ENCODE measurements at places on chromosomes 3 and 15.
A peak's percentile ranks its signal among the peaks of the same experiment; 100 is the strongest.

DNA sequence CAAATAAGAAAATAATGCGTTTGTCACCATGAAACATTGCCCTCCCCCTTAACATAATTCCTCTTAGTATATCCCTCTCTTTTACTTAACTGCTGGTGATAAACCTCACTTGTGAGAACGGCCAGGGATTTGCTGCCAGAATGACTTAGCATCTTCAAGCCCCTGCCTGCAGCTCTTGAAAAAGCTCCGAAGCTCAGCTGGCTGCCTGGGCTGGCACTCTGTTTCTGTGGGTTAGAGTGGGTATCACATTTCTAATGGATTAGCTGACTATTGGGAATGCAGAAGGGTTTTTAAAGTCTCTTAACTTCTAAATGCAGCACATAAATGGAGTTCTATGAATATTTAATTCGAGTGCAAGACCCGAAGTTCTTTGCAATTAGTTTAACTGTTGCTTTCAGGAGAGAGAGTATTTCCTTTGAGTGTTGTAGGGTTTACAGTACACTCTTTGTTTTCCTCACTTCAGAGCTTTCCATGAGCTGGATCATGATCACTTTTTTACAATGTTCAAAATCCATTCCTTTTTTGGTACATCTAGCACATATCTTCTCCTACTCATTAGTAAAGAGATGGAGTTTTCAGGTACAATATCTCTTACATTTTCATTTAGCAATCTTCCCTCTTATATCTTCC, 124.7 kb upstream of the RBMS3 start:
- DNase-seq: no peak

DNA sequence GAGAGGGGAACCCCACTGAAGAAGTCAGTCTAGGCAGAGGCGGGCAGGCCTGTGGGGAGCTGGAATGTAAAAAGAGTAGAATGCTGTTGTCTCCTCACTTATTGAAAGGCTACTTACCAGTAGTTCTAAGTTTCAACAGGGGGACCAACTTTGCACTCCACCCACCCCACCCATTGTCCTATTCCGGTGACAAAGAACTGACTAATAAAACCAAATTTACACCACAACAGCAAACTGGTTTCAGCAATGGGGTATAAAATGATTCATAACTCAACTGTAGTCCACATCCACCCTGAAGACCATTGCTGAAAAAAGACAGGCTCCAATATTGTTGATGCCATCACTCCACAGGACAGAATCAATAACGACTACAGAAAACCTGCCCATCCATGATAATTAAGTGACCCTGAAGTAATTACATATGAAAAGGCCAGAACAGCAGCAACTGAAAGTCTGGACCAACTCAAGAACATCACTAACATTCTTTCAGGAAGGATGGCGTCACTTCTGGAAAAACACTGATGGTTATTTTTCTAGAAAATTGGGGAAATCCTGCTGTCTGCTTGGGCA, 80.2 kb downstream of the ABI3BP start:
- no peak for DNase-seq

DNA sequence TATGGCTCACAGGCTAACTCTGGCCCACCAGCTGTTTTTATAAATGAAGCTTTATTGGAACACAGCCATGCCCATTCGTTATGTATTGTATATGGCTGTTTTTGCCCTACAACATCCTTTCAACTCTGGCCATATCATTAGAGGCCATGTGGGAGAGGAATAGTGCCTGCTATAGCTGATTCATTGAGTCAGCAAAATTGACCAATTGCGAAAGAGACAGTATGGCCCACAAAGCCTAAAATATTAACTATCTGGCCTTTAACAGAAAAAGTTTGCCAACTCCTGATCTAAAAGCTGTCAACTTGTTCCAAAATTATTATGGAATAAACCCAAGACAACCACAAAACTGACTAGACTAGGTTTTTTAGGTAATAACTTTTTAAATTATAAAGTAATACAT, 1.4 kb downstream of the NR1I2 start:
- no peak for DNase-seq

DNA sequence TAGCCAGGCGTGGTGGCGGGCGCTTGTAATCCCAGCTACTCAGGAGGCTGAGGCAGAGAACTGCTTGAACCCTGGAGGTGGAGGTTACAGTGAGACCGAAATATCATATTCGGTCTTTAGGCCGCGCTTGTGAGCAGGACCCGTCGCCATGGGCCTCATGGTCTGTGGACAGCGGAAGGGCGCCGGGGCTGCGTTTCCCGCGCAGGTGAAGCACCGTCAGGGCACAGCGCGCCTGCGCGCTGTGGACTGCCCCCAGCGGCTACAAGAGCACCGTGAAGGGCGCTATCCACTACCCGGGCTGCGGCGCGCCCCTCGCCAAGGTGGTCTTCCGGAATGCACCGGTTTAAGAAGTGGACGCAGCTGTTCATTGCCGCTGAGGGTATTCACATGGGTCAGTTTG, 482.0 kb upstream of the NAALADL2 start:
- no peak for DNase-seq

GRCh38 chr15:56933410-56933809, 15.0 kb downstream of the TCF12 start:
- DNase-seq: no peak

DNA sequence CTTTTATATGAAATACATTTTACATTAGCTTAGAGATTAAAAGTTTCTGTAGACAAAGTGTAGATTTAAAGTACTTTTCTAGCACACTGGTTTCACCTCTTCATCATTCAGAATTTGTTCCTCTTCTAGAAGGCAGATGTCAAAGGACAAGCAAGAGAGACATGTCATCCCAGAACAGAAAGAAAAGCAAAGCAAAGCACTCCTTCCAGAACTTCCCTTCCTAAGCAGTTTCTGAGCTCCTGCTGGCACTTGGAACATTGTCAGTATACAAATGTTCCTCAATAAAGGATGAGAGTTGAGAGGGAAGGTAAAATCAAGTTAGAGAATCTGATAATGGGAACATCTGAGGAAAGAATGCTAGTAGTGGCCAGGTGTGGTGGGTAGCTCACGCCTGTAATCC, 26.2 kb downstream of the TMOD3 start:
- no peak for DNase-seq

- peak; percentile 79 for DNase-seq
Observed at GRCh38 chr15:65384895-65385869, 7.4 kb upstream of the IGDCC3 start.

GRCh38 chr3:45093176-45093575, 53.0 kb downstream of the CDCP1 start:
- DNase-seq: no peak

- DNase-seq: no peak
Observed at GRCh38 chr3:115517457-115518050, 105.8 kb upstream of the GAP43 start.

- DNase-seq: no peak
Observed at GRCh38 chr3:128402998-128403397, 63.7 kb downstream of the DNAJB8 start.

Measured in fibroblast of skin of right quadriceps (primary cell).